Uterus (tissue), 4 donors: ENCODE measurements at places on chromosomes 7 and 10. TPM values are rescaled to one million over a fixed set of nuclear protein-coding genes. Genes with fewer than 3 reads are reported as not detected.

- H3K27ac ChIP-seq = no peak overlapping the region
- DNase-seq = no peak
- no peaks in the 10 kb centered on the region for H3K4me1 ChIP-seq
Observed at GRCh38 chr10:110528224-110528996, 30.7 kb downstream of the DUSP5 start.

- no peak overlapping the region for H3K4me3 ChIP-seq
- H3K36me3 ChIP-seq = no peaks in the 10 kb centered on the region
- peak overlapping the region; percentile 77 for H3K27ac ChIP-seq
- no peaks in the 10 kb centered on the region for H3K27me3 ChIP-seq
Observed at GRCh38 chr10:77274046-77274795, 363.4 kb downstream of the KCNMA1 start.

- DNase-seq = no peak
- no peaks in the 10 kb centered on the region for H3K36me3 ChIP-seq
- peak overlapping the region; percentile 72 for H3K27ac ChIP-seq
- H3K4me3 ChIP-seq = no peak overlapping the region
- H3K27me3 ChIP-seq = no peaks in the 10 kb centered on the region
- no peaks in the 10 kb centered on the region for H3K4me1 ChIP-seq
Observed at GRCh38 chr7:37352974-37353948, 95.4 kb downstream of the ELMO1 start.

DNA sequence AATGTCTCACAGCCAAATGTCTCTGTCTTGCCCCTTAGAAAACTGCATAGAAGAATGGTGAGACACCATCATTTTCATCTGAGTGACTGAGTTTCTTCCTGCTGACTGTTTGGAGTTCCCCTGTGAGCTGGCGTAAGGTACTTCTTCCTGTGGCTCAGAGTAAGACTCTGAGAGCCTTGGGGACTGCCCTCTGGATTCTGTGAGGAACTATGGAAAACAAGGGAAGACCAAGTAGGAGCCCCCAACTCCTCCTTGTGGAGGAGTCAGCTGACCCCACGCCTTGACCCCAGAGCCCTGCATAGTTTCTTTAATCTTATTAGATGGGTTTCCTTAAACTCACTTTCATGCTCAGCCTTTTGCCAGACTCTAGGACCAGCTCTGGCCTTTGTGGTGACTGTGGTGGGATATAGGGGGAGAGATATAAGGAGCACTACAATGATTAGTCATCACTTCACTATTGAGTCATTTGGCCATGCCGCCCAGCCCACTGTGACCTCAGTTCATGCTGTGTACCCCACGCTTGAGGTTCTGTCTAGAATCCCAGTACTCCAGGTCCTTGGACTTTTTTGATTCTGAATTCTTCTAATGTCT, 51.8 kb upstream of the FAM133B start:
- no peak for DNase-seq
- no peak overlapping the region for H3K27ac ChIP-seq
- no peaks in the 10 kb centered on the region for H3K36me3 ChIP-seq
- no peak overlapping the region for H3K4me3 ChIP-seq
- no peaks in the 10 kb centered on the region for H3K27me3 ChIP-seq

GRCh38 chr10:107160866-107161265, 3.6 kb downstream of the SORCS1 start:
- no peak for DNase-seq
- H3K27me3 ChIP-seq = peaks cover 6% of the 10 kb centered on the region
- no peaks in the 10 kb centered on the region for H3K36me3 ChIP-seq
- no peak overlapping the region for H3K4me3 ChIP-seq
- no peaks in the 10 kb centered on the region for H3K4me1 ChIP-seq
- no peak overlapping the region for H3K27ac ChIP-seq

- H3K4me3 ChIP-seq = no peak overlapping the region
- no peak for DNase-seq
- no peaks in the 10 kb centered on the region for H3K27me3 ChIP-seq
- H3K4me1 ChIP-seq = no peaks in the 10 kb centered on the region
Observed at GRCh38 chr7:105339404-105340323, 49.1 kb downstream of the SRPK2 start.

NUTM2A gene
- total RNA-seq = not detected

GRCh38 chr7:89666136-89666835, 488.0 kb upstream of the STEAP1 start:
- H3K27me3 ChIP-seq = no peaks in the 10 kb centered on the region
- DNase-seq = no peak
- H3K27ac ChIP-seq = no peak overlapping the region

- DNase-seq = peak; percentile 81
- H3K27ac ChIP-seq = peak overlapping the region; percentile 92
- H3K4me3 ChIP-seq = no peak overlapping the region
- H3K36me3 ChIP-seq = no peaks in the 10 kb centered on the region
Observed at GRCh38 chr7:47293884-47294555, 287.9 kb downstream of the TNS3 start.

GTF2IRD2 gene
- total RNA-seq = 14.3 TPM

PTPRE gene
- 17.9 TPM for total RNA-seq

PLPP4 gene
- total RNA-seq = not detected

GRCh38 chr10:103923502-103923901, 5.5 kb upstream of the STN1 start:
- no peak overlapping the region for H3K27ac ChIP-seq
- H3K4me3 ChIP-seq = no peak overlapping the region
- no peaks in the 10 kb centered on the region for H3K27me3 ChIP-seq
- no peaks in the 10 kb centered on the region for H3K4me1 ChIP-seq
- no peaks in the 10 kb centered on the region for H3K36me3 ChIP-seq

PPP1R17 gene
- total RNA-seq = not detected
